ENCODE measurements at places on chromosomes 2 and 18. TPM values are rescaled to one million over a fixed set of nuclear protein-coding genes. Genes with fewer than 3 reads are reported as not detected.

AQP12B gene
- not detected for total RNA-seq

HOXD9 gene
- total RNA-seq: 4.3 TPM

TXNDC2 gene
- not detected for total RNA-seq

CHRNG gene
- not detected for total RNA-seq

PRSS56 gene
- total RNA-seq: not detected

SKA1 gene
- 10.7 TPM for total RNA-seq

POTEI gene
- not detected for total RNA-seq

DSG4 gene
- not detected for total RNA-seq

UCN gene
- total RNA-seq: 1.4 TPM

ZBTB7C gene
- 2.5 TPM for total RNA-seq

EGR4 gene
- total RNA-seq: not detected

BOLL gene
- not detected for total RNA-seq

CCDC85A gene
- 0.78 TPM for total RNA-seq

MIB1 gene
- 51.4 TPM for total RNA-seq

PAIP2B gene
- total RNA-seq: 1.1 TPM

FTCDNL1 gene
- total RNA-seq: 0.76 TPM

NXPH2 gene
- total RNA-seq: not detected

EPAS1 gene
- 297 TPM for total RNA-seq

FOXD4L1 gene
- total RNA-seq: 0.11 TPM

EPC2 gene
- 28.6 TPM for total RNA-seq

CEP76 gene
- 8.6 TPM for total RNA-seq

ZEB2 gene
- 139 TPM for total RNA-seq

DPP4 gene
- 81.0 TPM for total RNA-seq

DIPK1C gene
- total RNA-seq: not detected

NTSR2 gene
- total RNA-seq: not detected

CASP8 gene
- 29.2 TPM for total RNA-seq

GRP gene
- not detected for total RNA-seq

ERFE gene
- total RNA-seq: 3.7 TPM

CHST9 gene
- not detected for total RNA-seq

SKOR2 gene
- total RNA-seq: not detected

ZCCHC2 gene
- 6.7 TPM for total RNA-seq

ACMSD gene
- not detected for total RNA-seq

PSD4 gene
- 4.2 TPM for total RNA-seq

TCF23 gene
- under 0.01 TPM for total RNA-seq

REG3A gene
- not detected for total RNA-seq

SULT1C2 gene
- 0.91 TPM for total RNA-seq

ADRA2B gene
- total RNA-seq: not detected

MREG gene
- 6.0 TPM for total RNA-seq

ASB1 gene
- 12.6 TPM for total RNA-seq

Measured in articular chondrocyte of knee joint (primary cell).